ENCODE measurements at places on chromosomes 3 and 15.

DNA sequence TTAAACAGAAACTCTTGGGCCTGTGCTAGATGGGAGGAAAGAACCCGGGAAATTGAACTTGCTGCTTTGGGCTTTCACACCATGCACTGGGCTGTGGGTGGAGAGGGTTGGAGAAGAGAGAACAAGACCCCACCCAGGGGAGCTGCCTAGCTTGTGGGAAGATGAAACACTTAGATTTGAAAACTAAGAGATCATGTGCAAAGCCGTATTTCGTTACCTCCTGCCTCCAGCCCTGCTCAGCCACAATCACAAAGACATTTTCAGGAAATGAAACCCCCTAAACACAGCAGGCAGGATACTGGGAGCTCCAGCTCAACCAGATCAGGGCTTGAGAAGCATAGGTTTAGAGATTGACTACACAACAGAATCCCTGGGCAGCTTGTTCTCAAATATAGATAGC is 183.0 kb upstream of the C2CD4B start:
- no peak for DNase-seq

DNA sequence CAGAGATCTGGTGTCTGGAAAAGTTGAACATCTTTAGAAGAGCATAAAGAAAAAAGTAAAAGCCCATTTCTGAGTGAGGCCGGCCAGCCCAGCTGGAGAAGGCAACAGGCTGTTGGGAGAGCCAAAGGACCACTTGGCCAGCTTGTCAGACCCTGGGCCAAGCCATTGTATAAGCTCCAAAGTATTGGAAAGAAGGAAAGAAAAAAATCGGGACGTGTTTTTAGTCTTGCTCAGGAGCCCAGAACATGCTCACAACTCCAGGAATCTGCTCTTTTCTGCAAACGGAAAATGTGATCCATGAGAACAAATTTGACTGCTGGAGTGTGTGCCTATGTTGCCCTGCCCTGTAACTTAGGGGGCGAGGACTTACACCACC is 10.4 kb upstream of the CLPX start:
- DNase-seq, result no peak

DNA sequence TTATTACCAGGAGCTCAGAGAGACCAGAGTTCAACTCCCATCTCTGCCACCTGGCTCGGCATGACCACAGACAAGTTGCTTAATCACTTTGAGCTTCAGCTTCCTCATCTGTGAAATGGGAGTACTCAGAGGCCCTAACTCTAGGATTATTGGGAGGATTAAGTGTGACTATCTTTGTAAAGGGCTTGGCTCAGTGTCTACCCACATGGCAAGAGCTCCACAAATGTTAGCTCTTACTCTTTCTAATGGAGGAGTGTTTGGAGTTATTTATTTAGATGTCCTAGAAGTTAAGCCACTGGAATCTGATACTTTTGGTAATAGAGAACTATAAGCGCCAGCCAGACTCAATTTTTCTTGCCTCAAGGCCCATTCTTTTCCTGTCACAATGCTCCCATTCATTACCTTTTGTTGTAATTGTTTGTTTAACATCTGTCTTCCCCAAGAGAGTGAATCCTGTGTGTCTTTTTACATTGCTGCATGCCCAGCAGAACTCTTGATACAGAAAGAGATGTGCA is 12.3 kb upstream of the LMCD1 start:
- DNase-seq, result no peak

DNA sequence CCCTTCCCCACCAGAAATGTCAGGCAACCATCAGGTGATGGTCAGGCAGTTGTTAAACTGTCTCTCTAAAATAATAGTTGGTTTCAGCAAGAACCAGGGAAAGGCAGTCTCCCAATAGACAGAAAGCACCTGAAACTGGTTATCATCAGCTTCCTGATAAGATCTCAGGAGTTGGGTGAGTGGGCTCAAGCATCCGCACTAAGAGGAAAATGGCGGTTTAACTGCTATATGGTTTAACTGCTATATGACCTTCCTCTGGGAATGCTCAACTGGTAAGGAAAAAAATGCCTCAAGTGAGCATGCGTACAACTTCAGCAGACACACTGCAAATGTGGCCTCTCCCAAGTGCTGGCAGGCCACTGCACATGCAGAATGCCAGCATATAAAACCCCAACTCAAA is 240.8 kb upstream of the CMC1 start:
- no peak for DNase-seq

DNA sequence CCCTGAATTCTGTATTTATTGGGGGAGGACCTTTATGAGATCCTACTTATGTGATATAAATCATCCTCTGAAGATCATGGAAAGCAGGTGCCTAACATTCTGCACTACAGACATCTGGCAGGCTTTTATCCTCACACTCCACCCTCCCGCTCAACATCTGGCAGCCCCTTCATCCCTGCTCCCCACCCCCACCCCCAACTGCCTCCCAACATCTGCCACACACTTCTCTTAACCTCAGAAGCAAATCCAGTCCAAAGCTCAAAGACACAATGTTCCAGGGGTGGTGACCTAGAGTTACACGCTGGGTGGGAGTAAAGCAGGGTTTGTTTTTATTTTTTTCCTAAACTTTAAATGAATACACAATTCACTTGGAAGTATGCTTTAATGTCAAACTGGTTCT is 184.5 kb upstream of the ATP11B start:
- no peak for DNase-seq

GRCh38 chr3:169848741-169849140 is 21.0 kb downstream of the LRRC31 start:
- no peak for DNase-seq

GRCh38 chr3:119437691-119438258 is 25.6 kb downstream of the TMEM39A start:
- no peak for DNase-seq

GRCh38 chr15:30940359-30940758 is 36.6 kb downstream of the FAN1 start:
- DNase-seq, result no peak

- DNase-seq, result no peak
Measured at GRCh38 chr15:36024031-36024688, 478.2 kb upstream of the DPH6 start.

GRCh38 chr3:132517311-132517710 is 79.8 kb upstream of the ACKR4 start:
- no peak for DNase-seq

DNA sequence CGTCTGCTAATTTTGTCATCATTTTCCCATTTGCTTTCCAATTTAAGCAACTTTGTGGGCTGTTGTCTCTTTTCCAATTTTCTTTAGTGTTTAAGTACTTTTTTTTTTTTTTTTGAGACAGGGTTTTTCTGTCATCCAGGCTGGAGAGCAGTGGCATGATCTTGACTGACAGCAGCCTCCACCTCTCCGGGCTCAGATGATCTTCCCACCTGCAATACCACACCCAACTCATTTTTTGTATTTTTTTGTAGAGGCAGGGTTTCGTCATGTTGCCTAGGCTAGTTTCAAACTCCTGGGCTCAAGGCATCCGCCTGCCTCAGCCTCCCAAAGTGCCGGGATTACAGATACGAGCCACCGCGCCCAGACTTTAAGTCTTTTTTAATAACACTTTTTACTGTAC is 26.2 kb upstream of the EIF4A2 start:
- DNase-seq, result no peak

- no peak for DNase-seq
Measured at GRCh38 chr15:89023311-89023961, 64.8 kb upstream of the ABHD2 start.

GRCh38 chr3:129595544-129596193 is 10.8 kb downstream of the PLXND1 start:
- DNase-seq, result no peak

GRCh38 chr3:28575746-28576613 is 227.4 kb upstream of the AZI2 start:
- DNase-seq, result peak; percentile 11

GRCh38 chr3:60622349-60622748 is 628.9 kb downstream of the FHIT start:
- no peak for DNase-seq

DNA sequence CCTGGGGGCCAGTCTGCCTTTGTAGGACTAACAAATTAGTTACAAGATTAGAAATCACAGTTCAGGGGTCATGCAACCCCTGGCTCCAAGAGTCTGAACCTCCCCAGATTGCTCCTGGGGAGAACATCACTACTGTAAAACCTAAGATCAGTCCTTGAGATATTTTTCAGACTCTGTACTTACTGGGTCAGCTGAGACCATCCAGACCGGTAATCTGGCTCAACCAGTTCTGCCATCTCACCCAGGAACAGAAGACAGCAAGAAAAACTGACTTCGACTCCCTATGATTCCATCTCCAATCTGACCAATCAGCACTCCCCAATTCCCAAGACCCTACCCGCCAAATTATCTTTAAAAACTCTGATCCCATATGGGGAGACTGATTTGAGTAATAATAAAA is 47.5 kb downstream of the NMD3 start:
- no peak for DNase-seq

DNA sequence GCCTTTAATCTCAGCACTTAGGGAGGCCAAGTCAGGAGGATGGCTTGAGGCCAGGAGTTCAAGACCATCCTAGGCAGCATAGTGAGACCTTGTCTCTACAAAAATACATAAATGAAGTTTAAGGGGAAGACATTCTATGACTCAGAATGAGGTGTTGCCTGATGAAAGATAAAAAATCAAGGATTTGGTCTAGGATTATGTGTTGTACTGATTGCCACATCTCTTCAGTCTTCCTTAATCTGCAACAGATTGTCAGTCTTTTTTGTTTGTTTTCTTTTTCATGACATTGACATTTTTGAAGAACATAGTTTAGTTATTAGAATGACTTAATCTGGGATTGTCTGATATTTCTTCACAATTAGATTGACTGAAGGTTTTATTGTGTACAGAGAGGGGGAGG is 26.3 kb upstream of the DPPA4 start:
- no peak for DNase-seq

- DNase-seq, result no peak
Measured at GRCh38 chr3:187618722-187619121, 51.5 kb downstream of the SST start.

DNA sequence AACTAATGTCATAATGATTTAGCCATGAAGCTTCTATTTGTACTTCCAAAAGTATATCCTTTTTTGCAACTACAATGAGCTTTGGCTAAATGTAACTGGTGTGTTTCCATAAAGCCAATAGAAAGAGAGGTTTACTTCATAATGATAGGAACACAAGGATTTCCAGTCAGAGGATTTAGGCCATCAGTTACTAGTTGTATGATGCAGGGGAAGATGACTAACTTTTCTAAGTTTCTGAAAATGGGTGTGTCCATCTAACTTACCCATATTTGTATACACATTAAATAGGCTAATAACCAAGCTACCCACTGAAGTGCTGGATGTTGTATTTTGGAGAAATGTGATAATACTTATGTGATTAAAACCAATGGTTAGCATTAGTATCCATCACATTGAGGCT is 55.7 kb downstream of the SLC4A7 start:
- no peak for DNase-seq

GRCh38 chr15:65174509-65174908 is 10.6 kb downstream of the CLPX start:
- DNase-seq, result no peak

GRCh38 chr15:70856884-70857561 is 3.1 kb upstream of the LARP6 start:
- DNase-seq, result peak; percentile 79

DNA sequence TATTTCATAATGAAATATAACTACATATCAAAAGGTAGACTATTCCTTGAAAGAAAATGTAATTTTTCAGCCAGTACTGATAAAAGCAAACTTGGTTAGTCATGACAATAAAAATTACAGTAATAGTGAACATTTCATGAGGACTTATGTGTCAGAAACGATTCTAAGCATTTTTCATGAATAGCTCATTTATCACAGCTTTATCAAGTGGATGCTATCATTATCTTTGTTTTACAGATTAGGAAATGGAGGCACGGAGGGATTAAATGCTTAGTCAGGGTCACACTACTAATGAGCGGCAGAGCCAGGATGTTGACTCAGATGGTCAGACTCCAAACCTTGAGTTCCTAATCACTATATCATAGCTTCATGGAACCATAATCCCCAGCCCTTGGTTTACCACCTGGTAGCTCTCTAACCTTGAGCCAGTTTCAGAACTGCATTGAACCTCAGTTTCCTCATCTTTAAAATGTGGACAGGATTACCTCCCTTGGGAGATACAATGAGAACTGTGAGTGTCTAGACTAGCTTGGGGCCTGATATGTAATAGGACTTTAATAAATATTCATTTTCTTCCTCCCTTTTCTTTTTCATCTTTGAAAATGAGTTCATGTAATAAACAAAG is 85.4 kb downstream of the TNIK start:
- peak; percentile 63 for DNase-seq

- no peak for DNase-seq
Measured at GRCh38 chr15:53786401-53786800, 26.9 kb upstream of the WDR72 start.

DNA sequence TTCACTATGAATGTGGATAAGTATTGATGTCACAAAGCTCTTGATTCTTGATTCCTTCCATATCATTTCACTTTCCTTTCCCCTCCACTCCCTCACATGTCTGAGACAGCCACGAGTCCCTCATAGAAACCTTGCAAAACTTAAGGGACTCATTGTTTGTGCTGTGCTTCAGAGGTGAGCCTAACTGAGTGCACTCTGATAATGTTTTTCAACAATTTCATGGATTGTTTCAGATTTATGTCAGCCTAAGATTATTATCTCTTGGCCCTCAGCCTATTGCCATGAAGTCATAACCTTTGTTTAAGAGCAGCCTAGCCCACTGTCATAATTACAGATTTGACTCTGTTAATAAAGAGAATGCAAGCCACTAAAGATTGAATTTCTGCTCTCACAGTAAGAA is 363.6 kb downstream of the MECOM start:
- DNase-seq, result peak; percentile 38

GRCh38 chr15:55774113-55774970 is 31.4 kb upstream of the PRTG start:
- DNase-seq, result peak; percentile 31

DNA sequence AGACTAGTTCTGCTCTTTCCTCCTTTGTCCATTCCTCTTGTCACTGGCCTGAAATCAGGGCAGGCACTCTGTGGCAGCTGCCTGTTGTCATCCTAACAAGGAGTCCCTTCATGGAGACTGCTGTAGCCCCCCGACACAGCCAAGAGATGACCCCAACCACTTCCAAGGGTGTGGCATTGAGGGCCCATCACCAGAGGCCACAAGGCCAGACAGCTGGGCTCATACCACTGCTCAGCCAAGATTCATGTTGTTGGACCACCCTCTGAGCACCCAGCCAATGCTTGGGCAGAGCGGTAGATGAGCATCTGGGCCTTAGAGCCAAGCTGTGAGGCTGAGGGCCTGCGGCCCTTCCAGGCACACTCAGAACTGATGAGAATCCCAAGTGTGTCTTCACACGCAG is 85.4 kb downstream of the EPHB1 start:
- DNase-seq, result no peak
